ENCODE measurements at places on chromosomes 13 and 19. TPM values are rescaled to one million over a fixed set of nuclear protein-coding genes. Genes with fewer than 3 reads are reported as not detected.

ANKRD24 gene
- polyA plus RNA-seq = 13.7 TPM

FXYD7 gene
- 279 TPM for polyA plus RNA-seq

PSG7 gene
- not detected for polyA plus RNA-seq

SLC8A2 gene
- polyA plus RNA-seq = 24.0 TPM

TYROBP gene
- polyA plus RNA-seq = 25.8 TPM

COX6B2 gene
- 3.8 TPM for polyA plus RNA-seq

SRRM5 gene
- polyA plus RNA-seq = 2.5 TPM

KISS1R gene
- 2.3 TPM for polyA plus RNA-seq

TEAD2 gene
- polyA plus RNA-seq = 33.3 TPM

EBI3 gene
- polyA plus RNA-seq = 0.89 TPM

ZGLP1 gene
- 11.0 TPM for polyA plus RNA-seq

All from spinal cord (tissue), 10 donors.